ENCODE measurements at places on chromosomes 13 and 19. TPM values are rescaled to one million over a fixed set of nuclear protein-coding genes. Genes with fewer than 3 reads are reported as not detected.
A peak's percentile ranks its signal among the peaks of the same experiment; 100 is the strongest.

DNA sequence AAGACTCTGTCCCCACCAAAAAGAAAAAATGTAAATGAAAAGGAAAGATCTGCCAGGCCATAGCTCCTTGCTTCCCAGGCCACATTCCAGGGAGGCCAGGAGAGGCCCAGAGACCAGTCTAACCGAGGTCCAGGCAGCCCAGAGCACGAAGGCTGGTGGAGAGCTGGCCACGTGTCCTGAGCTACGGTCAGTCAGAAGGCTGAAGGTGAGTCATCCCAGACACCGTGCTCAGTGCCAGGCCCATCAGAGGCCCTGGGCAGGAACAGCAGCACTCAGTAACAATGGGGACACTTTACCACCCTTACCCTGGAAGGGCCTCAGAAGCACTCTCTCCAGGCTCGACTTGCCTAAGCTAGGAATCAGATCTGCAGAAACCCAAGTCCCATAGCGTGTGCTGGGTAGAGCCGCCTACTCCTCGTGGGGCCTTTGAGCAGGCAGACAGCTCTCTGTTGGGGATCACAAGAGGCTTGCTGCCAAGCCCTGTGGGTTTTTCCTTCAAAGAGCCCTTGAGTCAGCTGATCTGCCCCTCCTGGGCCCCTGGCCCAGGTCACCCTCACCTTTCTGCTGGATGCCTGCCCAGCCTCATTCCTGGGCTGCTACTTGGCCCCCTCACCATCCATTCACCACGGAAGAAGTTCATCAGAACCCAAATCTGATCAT lies 11.6 kb upstream of the DNMT1 start:
- DNase-seq, result no peak

- no peak for DNase-seq
These were observed 313.5 kb downstream of the SUCLA2 start for GRCh38 chr13:47687577-47687976.

DNA sequence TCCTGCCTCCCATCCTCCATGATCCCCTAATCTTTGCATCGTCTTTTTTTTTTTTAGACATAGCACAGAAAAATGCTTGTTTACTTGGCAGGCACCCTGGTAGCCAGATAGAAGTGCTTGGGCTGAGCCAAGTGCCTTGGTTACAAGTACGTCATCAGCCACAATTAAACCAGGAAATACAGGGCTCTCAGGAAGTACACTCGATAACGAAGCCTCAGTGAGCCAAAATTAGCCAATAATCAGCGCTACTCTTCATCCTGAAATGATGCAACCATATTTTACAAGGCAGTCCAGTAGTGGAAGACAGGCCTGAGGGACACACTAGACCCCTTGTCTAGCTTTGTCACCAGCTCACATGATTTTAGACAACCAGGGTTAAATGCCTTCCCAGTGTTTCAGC lies 194.0 kb upstream of the NBEA start:
- DNase-seq, result peak; percentile 30

- no peak for DNase-seq
These were observed 2.7 kb upstream of the SERPINE3 start for GRCh38 chr13:51336746-51337145.

GRCh38 chr13:40230833-40231266 lies 435.6 kb downstream of the FOXO1 start:
- no peak for DNase-seq

DNA sequence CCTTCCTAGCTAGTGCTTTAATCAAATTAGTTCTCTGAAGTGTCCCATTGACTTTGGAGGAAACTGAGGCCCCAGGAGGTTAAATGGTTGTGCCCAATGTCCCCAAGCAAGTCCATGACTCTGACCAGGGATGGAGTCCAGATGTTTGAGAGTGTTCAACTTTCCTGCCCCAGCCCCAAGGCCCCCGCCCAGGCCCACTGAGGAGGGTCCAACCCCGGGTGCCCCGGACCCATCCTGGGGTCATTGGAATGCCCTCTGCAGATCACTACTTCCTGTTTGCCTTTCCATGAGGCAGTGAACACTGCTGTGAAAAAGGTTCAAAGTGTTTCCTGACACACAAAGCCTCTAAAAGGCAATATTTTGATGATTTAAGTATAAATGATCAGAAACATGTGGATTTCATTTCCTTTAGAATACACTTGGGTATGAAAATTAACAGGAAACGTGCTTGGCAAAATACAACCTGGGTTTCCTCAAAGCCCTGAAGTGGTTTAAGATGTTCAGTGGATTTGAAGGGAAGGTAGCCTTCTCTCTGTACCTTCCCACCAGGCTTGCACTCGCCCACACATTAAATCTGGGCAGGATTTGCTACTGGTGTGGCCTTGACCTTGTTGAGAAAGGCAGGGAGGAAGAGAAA lies 335.7 kb downstream of the TSHZ3 start:
- DNase-seq, result no peak

DNA sequence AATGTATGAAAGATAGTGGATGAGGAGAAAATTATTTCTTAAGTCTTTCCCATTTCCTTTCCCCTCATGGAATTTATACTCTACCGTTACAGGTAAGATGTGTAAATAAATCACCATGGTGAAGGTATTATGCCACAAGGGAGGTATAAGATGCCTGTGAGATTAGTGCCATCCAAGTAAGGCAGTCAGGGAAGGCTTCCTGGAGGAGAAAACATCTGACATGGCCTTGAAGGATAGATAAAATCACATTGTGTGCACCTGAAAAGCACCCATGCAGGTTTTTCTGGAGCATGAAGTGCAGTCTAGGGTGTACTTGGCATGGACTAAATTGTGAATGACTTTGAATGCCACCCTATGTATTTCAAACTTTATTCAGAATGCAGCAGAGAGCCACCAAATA lies 15.3 kb downstream of the MBNL2 start:
- no peak for DNase-seq

The SPACA4 gene
- total RNA-seq, result not detected

The TNFSF13B gene
- total RNA-seq, result 1.1 TPM

The CAMSAP3 gene
- total RNA-seq, result 0.43 TPM

The ZNF557 gene
- 14.2 TPM for total RNA-seq

All from H4 (cell line).